ENCODE measurements at places on chromosomes 11 and 22.

DNA sequence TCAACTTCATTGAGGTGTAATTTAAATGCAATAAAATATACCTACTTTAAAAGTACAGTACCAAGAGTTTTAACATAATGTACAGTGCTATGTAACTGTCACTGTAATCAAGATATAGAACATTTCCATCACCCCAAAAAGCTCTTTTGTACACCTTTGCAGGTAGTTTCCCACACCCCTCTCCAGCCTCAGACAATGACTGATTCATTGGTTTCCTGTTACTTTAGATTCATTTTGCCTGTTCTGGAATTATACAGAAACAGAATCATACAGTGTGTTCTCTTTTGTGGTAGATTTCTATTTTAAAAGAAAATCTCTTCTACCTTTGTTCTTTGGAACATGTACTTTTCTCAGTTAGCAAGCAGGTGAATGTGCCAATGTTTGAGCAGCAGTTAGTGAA, 38.2 kb downstream of the SHISA8 start:
- DNase-seq: no peak

DNA sequence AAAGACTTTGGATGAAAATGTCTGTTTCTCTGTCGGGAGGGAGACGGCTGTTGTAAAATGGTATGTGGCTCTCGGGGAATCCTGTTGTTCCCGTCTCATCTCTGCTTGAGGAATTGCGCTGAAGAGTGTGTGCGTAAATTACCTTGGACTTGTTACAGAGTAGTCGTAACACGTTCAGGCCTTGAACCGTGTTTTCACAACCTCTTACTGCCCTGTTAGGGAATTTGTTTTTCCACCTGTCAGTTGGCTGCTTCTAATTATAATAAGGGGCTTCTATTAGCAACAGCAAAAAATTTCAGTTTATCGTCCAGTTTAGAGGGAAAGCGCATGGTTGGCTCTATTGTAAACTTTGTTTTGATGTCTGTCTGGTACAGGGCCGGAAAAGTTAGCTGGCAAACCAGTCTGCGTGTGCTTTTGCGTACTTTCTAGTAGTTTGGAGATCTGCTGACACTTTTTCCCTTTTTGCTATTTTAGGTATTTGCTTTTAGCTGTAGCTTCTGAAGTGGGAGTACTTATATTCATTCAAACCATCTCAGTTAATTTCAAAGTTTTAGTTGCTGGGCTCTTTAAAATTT, 1.5 kb downstream of the HIPK3 start:
- DNase-seq: no peak

DNA sequence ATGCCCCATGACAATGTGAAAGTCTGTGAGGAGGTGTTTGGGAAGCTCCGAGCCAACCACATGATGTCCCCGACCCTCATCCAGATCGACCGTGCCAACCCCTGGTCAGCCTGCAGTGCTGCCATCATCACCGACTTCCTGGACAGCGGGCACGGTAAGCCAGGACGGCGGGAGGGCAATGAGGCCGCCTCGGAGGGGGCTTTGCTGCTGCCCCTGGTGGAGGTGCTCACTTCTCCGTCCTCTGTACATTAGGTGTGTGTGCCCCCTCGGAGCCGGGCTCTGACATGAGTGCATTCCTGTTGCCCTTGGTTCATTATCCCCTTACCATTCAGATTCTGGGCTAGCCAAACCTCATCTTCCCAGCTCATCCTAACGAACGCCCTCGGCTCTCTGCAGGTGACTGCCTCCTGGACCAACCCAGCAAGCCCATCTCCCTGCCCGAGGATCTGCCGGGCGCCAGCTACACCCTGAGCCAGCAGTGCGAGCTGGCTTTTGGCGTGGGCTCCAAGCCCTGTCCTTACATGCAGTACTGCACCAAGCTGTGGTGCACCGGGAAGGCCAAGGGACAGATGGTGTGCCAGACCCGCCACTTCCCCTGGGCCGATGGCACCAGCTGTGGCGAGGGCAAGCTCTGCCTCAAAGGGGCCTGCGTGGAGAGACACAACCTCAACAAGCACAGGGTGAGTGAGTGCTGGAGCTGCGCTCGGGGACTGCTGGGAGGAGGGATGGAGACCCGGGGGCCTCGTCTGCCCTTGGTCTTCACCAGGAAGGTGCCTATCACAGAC, 13.8 kb downstream of the ADAMTS15 start:
- no peak for DNase-seq

DNA sequence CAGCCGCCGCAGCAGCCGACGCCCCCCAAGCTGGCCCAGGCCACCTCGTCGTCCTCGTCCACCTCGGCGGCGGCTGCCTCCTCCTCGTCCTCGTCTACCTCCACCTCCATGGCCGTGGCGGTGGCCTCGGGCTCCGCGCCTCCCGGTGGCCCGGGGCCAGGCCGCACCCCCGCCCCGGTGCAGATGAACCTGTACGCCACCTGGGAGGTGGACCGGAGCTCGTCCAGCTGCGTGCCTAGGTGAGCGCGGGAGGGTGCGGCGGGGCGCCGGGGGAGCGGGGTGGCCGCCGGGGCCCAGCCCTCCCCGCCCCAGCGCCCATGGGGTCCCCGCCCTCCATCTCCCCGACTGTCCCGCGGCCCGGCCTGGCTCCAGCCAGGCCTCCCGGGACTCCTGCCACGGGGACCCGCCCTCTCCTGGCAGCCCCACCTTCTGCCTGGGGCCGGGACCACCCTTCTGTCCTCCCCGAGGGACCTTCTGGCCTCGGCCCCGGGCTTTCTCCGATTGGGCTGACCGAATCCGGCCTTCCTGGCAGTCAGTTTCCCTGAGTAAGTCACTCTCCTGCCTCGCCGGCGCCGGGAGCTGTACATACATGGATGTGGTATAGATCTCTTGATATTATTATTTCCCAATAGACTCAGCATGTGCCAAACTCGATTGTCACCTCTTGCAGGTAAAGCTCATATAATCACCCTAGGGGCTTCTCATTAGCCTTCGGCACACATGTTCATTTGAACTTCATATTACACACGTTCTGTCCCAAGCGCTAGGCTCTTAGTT, 720 bp downstream of the PACS1 start:
- DNase-seq: no peak

DNA sequence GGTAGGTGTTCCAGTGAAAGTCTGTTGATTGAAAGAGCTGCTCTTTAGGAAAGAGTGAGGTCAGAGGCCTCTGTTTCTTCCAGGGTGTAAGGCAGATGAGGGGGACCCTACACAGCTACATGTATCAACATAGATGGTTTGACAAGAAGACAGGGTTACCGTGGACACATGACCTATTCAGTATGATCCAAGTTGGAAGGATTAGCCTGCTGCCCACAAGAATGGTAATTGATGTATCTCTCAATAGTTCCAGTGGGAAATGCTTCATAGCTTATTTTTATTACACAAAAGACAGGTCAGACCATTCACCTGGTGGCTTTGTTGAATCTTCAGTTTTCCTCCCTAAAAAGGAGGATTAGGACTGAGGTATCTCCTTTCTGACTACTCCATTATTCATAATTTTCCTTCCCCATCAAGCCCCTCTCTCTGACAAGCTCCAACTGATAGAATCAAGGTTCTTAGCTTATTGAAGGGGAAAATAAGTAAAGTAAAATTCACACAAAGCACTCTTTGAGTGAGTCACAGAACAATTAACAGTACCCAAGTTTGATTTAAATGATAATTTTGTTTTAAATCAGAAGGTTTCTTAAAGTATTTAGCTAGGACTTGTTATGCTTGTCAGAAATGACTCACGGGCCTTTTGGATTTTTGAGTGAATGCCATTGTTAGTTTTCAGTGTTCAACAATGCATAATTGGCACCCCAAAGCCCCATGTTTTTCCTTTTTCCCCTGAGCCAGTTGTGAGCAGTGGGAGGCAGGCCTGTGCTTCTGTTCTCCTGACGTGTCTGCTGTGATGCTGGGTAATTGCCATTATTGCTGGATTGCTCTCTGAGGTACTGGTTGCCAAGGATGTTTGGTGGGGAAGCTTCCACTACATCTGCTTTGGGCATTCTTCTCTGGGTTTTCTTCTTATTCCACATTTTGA, 373.2 kb downstream of the DDX10 start:
- no peak for DNase-seq

DNA sequence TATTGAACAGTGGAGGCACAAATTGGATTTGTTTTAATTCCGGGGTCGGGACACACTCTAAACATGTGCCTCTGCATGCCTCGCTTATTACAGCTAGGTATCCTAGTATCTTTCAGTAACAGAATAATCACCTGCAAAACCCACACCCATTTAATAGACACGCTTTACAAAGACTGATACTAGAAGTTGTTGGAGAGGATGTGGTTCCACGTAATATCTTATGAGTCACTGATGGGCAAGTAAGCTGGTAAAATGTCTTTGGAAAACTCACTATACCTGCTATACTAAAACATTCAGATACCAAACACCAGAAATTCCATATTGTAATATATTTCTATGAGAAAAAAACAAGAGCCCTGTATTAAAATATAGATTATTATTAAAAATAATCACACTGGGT, 84.0 kb downstream of the GGTLC2 start:
- no peak for DNase-seq

- peak; percentile 13 for DNase-seq
Observed at GRCh38 chr11:65646958-65647701, 9.2 kb downstream of the SIPA1 start.

DNA sequence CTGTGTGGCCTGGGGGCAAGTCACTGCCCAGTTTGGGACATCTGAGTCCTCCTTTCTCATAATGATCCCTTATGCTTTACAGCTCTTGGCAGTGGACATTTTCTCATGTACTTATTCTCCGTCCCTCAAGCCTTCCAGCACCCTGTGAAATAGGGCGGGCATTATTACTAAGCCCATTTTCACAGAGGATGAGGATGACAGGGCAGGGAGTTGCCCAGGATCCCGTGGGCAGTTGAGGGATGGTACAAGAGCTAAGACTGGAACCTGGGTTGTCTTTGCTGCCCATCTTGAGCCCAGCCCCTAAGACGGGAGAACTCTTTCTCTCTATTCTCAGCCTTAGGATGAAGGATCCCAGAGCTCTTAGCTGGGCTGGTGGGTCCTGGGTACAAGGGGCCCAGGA, 11.2 kb downstream of the CD82 start:
- no peak for DNase-seq

DNA sequence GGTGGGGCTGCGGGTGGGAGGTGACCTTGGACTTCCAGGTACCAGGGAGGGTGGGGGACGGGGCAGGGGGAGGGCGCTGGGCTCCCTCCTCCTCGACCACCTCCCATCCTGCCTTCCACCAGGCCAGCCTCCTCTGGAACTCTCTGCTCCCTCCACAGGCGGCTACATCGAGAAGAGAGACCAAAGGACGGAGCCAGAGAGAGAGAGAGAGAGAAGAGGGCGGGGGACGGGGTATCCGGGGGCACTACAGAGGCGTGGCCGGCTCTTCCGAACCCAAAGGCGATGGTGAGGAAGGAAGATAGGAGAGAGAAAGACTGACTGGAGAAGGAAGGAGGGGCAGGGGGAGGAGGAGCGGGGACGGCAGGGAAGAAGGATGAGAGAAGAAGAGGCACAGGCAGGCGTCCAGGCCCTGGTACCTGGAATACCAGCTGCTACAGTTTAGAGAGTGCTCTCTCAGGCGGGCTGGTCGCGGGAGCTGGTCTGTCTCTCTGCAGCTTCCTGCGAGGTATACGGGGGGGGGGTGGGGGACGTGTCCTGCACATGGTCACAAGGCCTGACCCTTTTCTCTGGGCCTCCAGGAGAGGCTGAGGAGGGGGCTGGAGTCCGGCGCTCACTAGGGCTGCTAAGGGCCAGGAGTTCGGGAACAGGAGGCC, 38.0 kb downstream of the IGSF9B start:
- DNase-seq: no peak

DNA sequence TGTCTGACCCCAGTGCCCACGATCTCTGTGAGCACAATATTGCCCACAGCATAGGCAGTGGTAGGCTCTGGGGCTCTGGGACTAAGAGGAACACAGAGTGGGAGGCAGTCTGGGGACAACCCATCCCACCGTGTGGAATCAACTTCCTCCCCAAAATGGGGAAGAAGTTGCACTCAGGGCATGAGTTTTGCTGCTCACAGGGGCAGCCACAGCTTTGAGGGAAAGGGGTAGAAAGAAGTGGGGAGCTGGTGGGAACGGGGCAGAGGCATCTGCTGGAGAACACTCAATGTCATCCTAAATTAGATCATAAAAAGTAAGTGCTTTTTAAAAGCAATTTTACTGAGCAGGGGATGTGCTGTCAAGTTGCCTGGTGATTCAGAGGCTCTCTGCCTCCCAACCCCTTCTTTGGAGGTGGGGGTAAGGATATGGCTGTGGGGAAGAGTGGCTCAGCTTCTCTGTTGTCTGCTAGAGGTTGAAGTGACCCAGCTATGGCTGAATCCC, 233.8 kb upstream of the NCAM1 start:
- DNase-seq: no peak

DNA sequence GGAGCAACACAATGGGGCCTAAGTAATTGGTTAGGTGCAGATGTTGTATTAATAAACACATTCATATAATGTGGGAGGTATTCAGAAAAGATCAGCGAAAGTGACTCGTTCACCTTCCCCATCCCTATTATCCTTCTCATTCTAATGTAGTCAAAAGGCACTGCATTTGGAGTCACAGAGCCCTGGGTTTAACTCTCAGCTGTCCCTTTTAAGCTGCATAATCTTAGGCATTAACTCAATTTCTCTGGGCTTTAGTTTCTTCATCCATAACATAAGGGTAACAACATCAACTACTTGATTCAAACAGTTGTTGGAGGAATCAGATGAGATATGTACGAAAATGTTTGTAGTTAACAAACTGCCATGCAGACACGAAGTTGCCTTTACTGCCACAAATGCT, 187.6 kb upstream of the PITPNB start:
- no peak for DNase-seq

GRCh38 chr11:1780700-1781592, 17.2 kb upstream of the CTSD start:
- DNase-seq: no peak

DNA sequence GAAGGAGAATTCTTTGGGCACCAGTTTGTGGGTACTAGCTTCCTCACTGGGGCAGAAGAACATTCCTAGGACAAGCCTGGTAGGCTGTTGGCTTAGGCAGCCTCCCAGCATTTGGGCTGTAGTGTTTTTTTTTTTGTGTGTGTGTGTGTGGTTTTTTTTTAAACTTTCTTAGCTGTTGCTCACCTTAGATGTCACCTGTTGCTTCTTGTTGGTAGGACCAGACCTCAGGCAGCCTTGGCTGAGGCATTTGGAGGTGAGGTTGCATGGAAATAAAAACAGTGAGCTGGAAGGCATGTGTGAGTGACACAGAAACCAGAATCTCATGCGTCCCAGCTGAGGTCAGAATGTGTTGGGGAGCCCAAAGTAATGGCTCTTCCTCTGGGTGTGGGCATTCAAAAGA, 21.3 kb downstream of the AMPD3 start:
- DNase-seq: no peak
